Fibroblast of upper back skin (primary cell): ENCODE measurements at places on chromosomes 16 and 17.

GRCh38 chr16:75113541-75114121, 2.9 kb downstream of the LDHD start:
- DNase-seq, result no peak

GRCh38 chr17:70344386-70345060, 175.2 kb downstream of the KCNJ2 start:
- DNase-seq, result no peak

DNA sequence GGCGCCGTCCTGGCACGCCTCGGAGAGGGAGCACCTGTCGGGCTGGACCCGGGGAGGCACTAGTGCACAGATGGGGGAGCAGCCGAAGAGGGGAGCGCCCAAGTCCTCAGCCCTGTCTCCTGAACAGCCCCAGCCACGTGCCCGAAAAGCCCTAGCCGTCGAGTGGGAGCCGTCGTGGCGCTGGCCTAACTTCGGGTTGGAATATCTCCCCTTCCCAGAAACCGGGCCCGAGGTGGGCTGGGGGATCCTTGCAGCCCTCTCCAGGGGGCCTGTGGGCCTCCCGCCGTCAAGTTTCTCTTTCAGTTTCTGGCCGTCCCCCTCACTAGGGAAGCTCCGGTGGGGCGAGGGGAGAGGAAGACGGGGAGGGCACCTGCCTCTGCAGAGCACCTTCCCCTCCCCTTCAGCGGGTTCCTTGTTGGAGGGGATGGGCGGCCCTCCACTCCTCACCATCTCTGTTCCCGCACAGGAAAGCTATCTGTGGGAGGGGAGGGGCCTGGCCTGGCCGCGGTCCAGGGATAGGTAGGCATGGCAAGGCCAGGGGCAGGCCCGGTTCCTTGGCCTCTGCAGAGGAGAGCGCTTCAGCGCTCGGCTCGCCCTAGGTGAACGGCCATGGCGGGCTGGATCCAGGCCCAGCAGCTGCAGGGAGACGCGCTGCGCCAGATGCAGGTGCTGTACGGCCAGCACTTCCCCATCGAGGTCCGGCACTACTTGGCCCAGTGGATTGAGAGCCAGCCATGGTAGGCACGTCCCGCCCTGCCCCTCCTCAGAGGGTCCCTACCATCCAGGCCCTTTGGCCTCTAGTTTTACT, 709 bp downstream of the STAT5A start:
- DNase-seq, result no peak

GRCh38 chr16:30087181-30087898, 4.4 kb downstream of the TBX6 start:
- no peak for DNase-seq

DNA sequence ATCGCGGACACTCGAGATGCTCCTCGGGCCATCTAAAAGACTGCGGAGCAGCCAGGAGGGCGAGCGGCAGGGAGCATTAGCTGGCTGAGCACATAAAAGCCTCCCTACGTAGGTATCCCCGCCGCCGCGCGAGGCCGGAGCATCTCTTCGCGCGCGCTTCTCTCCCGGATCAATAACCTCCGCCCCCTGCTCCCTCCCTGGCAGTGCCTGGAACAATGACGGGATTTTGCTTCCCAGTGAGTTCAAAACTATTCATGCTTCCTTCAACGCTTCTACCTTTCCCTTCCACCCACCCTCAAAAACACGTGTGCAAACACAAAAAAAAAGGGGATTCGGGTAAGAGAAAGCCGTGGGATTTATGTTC, 984 bp downstream of the CENPV start:
- DNase-seq, result peak; percentile 44

- DNase-seq, result no peak
Observed at GRCh38 chr16:74832228-74832627, 57.6 kb upstream of the FA2H start.

DNA sequence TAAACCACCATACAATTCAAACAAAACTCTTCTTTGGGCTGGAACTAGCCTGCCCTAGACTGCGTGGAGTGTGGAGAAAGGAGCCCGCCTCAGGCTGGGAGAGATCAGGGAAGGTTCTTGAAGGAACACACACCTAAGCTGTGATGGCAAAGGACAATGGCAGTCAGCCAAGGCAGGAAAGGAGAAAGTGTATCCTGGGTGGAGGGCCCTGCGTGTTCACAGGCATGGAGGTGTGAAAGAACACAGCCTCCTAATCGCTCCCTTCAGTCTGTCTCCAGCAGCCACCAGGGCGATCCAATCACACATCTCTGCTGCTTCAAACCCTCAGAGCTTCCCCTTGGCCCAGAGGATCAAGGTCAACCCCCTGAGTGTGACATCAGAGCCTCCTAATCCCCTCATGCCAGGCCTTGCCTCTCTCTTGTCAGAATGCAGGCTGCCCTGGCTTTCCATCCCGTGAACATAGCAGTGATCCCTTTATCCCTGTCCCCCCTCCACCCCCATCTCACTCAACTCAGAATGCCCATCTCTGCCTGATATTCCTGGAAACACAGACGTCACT, 173.0 kb downstream of the KATNIP start:
- no peak for DNase-seq

- DNase-seq, result no peak
Observed at GRCh38 chr17:48328457-48328856, 101.6 kb downstream of the SKAP1 start.
